Psoas muscle (tissue), 8 donors: ENCODE measurements at places on chromosomes 11 and 22. TPM values are rescaled to one million over a fixed set of nuclear protein-coding genes. Genes with fewer than 3 reads are reported as not detected.
A peak's percentile ranks its signal among the peaks of the same experiment; 100 is the strongest.

SSTR3 gene
- 0.01 TPM for polyA plus RNA-seq

ATL3 gene
- 6.4 TPM for polyA plus RNA-seq

SLC22A6 gene
- polyA plus RNA-seq, result not detected

CBLIF gene
- polyA plus RNA-seq, result not detected

DNA sequence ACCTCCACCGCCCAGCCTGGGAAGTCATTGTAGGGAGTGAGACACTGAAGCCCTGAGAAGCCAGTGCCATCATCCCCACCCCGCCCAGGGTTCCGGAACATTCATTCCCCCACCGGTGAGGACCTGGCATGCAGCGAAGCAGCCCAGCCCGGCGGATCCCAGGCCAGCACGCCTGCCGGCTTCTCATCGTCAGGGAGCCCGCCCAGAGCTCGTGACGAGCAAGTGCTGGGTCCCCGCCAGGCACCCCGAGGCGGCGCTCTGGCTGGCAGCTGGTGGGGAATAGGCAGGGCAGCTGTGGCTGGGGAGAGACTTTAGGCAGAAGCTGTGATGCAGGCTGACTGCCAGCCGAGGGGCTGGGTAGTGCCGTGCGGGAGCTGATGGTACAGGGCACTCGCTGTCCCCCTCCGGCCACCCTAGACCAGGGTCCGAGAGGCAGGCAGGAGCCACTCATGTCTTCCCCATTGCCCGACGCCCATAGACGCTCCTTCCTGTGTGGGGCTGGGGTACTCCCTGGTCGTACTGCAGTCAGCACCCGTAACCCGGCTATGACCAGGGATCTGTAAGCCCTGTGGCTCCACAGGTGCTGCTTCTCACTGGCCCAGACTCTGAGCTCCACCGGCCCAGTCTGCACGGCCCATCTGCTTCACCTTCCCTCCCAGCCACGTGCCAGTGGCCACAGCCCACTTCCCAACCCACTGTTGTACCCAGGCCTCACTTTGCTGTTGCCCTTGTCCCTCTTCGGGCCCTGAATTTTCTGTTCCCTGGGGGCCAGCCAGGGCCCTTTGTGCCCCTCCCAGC lies 24.5 kb upstream of the CABP7 start:
- DNase-seq, result peak; percentile 69

GRCh38 chr11:6387811-6388599 lies 2.3 kb upstream of the SMPD1 start:
- DNase-seq, result no peak

GRCh38 chr11:78132475-78132874 lies 7.0 kb downstream of the ALG8 start:
- no peak for DNase-seq

DNA sequence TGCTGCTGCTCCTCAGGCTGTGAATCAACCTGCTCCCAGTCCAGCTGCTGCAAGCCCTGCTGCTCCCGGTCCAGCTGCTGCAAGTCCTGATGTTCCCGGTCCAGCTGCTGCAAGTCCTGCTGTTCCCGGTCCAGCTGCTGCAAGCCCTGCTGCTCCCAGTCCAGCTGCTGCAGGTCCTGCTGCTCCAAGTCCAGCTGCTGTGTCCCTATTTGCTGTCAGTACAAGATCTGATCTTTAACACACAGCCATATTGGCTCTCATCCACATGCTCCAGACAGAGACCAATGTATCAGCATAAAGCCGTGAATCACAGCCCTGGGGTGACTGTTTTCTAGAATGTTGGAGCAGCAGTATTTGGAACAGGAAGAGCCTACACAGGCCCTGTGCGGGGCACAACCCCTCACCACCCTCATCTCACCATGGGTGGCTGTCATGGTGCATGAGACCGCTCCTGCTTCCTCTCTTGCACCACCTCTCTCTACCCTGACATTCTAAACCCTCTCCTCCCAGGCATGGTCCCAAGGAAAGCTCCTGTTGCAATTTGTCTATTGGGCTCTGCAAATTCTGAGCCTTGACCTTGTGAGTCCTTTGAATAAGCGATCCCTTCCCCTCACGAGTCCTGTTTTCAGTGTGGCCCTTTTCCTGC lies 3.5 kb downstream of the KRTAP5-10 start:
- DNase-seq, result no peak

GRCh38 chr11:103961010-103961409 lies 75.4 kb upstream of the DDI1 start:
- no peak for DNase-seq

DNA sequence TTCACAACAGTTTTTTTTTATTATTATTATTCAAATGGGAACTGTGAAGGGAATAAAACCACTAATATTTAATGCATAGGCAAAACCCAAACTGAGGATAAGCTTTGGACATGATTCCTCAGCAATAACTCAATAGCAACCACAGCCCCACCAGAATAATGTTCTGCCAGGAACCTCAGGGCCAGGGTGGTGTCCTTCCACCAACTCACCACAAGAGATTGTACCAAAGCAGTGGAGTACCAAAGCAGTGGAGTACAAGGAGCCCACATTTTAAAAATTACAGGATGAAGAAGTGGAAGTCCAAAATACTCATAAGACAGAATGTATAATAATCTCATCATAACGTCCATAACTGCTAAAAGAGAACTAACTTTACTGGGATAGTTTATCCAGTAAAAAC lies 32.5 kb upstream of the FZD4 start:
- DNase-seq, result no peak

DNA sequence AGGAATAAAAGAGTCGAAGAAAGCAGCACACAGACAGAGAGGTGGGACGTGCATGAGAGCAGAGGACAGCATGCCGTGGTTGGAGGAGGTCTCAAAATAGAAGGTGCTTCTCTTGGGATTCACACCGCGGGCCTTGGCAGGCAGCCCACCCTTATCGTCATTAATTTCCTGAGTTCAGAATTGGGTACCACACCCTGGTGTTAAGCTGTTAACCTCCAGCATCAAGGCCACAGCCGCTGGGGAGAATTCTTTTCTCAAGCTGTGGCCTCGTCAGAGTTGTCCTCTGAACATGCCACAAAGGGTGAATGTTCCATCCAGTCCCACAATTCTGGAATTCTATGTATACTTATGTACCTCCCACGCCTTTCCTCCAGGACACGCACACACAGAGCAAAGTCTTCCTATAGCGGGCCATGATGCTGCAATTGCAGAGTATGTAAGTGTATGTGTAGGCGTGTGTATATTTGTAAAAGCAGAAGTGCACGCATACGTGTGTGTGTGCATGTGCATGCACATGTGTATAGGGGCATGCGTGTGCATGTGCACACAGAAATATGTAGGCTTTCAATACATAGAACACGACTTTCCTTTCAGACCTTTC lies 39.0 kb downstream of the ADAMTS8 start:
- DNase-seq, result no peak

- no peak for DNase-seq
Measured at GRCh38 chr11:134644476-134645456, 232.7 kb upstream of the B3GAT1 start.

DNA sequence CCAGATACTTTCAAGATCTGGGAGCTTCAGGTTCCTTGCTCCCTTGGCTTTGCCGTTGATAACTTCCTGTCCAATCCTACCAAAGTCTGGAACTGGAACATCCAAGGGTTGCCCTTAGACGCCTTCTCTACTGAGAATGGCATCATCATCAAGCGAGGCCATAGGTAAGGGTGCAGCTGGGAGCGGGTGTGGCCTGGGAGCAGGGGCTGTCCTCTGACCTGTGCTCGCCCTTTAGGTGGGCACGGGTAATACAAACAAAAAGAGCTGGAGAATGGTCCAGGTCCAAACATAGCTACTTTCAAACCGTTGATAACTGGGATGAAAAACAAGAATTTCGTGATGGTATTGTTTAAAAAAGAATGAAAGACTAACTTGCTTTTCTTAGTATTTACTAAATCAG lies 25.0 kb downstream of the CASP12 start:
- DNase-seq, result no peak

GRCh38 chr22:35742342-35743100 lies 24.8 kb downstream of the APOL5 start:
- no peak for DNase-seq

DNA sequence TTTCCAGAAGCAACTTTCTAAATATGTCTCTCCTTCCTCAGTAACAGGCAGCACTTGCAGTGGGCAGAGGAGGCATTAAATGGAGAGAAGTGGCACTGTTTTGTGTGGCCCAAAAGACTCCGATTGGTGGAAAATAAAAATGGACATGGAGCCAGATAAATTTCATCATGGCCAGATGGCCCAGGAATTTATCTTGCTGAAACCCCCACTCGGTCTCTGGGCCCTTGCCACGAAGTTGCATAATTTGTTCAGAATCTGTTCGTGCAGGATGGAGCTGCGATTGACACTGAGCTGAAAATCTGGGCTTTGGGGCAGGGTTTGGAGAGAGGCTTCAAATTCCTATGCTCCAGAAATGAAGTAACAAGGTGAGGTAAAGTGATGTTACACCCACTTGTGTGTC lies 65.5 kb downstream of the C11orf91 start:
- DNase-seq, result peak; percentile 86

GRCh38 chr11:102495161-102496042 lies 35.1 kb downstream of the MMP7 start:
- no peak for DNase-seq

DNA sequence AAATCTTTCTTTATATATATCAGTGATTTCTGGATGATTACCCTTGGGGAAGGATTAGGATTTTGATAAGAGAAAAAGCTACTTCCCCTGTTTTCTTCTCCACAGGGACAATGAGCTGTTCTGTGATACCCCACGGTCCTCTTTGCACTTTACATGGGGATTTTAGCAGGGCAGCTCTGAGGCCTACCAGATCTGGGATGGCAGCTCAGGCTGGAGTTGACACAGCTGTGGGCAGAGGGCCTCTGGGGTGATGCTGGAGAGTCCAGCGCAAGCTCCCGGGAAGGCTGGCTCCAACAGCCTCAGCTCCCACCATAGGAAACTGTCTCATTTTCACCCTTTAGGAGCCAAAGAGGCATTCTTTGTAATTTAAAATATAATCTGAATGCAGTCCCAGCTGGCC lies 383.8 kb upstream of the NARS2 start:
- no peak for DNase-seq

GRCh38 chr11:67463680-67464410 lies 5.2 kb downstream of the TMEM134 start:
- DNase-seq, result peak; percentile 83

GRCh38 chr11:59551659-59552521 lies 40.6 kb downstream of the OR4D9 start:
- DNase-seq, result no peak

GRCh38 chr22:23408321-23408720 lies 171.8 kb downstream of the IGLL1 start:
- DNase-seq, result no peak

DNA sequence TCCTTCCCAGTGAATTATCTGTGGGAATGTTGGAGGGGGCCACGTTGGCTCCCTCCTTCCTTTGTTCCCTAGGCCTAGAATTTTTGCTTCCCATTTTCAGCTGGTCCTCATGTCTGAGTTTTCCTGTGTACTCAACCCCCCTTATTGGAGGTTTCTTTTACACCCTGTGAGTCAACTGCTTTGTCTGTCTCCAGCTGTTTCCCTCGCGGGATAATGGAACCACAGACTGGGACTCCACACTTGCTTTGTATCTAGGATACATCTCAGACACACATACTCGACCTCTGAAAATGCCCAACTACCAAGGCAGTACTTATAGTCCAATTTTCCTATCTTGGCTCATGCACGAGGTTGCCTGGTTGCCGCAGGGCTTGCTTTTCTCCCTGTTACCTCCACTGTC lies 352.7 kb upstream of the MPPED2 start:
- no peak for DNase-seq

DNA sequence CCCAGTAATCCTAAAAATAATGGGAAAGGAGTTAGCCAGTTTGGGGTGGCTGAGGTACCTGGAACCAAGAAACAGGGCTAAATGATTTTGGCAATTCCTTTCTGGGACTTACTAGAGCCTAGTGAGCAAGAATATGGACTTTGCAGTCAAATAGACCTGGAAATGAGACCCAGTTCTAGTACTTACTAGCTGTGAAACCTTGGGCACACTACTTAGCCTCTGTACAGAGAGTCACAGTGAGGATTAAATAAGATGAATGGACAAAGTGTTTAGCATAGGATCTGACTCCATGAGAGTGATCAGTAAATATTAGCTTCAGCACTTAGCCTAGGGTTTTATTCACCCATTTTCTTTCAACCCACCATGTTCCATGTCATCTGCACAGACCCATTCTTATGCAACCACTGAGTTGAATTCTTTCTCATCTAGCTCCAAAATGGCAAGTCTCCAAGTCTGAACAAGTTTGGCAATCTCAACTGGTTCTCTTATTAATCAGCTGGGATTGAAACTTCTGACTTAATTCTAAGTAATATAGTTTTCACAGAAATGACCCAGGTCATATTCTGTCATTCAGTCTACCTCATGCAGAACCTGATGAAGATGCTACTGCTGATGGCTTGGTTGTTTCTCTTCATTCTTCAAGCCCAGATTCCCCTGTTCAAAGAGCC lies 15.0 kb upstream of the SORL1 start:
- no peak for DNase-seq

DNA sequence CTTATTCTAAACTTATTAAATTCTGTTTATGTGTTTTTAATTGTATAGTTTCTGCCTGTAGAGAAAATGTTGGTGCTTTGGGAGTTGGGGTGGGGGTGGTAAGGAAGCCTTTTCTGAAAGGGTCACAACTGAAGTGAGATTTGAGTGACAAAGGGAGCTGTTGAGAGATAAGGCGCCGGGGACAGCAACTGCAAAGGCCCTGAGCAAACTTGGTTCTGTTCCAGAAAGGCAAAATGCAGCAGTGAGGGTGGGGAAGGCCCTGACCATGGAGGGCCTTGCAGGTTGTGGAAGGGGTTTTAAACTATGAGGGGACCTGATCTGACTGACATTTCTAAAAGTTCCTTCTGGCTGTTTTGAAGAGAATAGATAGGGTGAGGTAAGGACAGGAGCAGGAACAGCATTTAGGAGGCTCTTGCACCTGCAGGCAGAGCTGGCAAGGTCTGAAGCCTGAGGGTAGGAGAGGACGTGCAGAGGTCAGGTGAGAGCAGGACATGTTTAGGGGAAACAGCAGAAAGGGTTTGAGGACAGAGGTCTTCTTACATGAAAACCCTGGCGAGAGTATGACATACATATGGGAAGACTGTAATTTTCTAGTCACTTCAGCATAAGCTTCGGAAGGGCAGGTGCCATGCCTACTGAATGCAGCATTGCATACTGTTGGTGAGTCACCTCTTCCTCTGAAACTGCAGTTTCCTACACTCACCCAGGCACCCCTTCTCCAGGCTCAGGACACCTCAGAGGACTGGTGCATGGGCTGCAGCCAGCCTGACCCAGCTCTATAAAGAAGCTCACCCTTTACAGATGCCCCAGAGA lies 190.7 kb downstream of the SNX19 start:
- no peak for DNase-seq

- no peak for DNase-seq
Measured at GRCh38 chr11:67406420-67406968, 2.6 kb downstream of the TBC1D10C start.

DNA sequence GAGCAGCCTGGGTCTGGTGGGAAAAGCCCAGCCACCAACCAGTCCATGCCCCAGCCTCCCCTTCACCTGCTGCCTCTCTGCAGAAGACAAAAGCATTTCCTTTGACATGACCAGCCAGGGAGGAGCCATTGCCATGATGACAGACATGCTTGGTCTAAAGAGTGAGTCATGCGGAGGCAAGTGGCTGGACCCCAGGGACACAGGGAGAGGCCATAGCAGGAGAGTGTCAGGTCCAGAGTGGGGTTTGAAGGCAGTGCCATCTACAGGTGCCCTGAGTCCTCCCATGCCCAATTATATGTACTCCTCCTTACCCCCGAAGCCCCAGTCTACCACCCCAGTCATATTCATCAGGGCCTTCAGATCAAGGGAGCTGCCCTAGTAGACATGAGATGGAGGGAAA lies 67.4 kb downstream of the SCN3B start:
- no peak for DNase-seq

GRCh38 chr11:82321206-82321605 lies 412.5 kb downstream of the FAM181B start:
- DNase-seq, result no peak
